ENCODE measurements at places on chromosomes 11 and 22.

DNA sequence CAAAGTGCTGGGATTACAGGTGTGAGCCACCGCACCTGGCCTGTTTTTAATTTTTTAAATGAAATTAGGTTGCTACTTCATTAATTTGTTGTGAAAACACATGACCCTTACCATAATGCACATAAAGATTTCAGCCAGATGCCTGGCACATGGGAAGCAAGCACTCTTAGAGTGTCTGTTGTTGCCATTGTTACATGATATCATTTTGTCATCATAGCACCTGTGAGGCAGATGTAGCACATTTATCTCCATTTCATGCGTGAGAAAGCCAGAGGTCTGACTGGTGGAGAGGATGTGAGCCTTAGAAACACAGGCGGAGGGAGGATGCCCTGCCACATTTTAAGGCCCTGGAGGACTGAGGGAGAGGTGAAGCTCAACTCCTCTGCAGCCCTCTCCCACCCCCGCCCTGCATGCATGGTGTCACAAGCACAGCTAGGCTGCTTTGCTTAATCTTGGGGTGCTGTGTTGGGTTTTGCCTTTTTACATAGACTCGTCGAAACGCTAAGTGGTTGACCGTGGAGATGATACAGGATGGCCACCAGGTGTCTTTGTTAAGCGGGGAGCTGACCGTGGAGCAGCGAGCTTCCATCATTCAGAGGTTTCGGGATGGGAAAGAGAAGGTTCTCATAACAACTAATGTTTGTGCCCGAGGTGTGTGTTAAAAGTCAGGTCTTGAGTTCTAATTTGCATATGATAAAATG lies 14.0 kb downstream of the DDX25 start:
- no peak for DNase-seq

DNA sequence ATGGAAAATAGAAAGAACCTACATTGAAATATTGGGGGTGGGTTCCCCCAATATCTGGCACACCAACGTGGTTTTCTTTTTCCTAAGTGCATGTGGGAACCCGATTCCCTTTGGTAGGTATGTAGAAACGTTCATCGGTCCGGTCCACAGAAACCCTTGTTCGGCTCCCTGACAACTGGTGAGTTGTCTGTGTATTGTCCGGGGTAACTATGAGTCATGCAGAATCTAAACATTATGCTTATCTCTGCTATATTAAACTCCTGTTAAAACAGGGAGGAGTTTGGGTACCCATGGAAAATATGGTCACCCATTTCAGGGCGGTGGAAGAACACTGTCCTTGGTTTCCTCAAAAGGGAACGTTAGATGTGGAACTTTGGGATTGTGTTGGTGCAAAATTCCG lies 25.1 kb upstream of the ALDH3B2 start:
- DNase-seq = no peak

DNA sequence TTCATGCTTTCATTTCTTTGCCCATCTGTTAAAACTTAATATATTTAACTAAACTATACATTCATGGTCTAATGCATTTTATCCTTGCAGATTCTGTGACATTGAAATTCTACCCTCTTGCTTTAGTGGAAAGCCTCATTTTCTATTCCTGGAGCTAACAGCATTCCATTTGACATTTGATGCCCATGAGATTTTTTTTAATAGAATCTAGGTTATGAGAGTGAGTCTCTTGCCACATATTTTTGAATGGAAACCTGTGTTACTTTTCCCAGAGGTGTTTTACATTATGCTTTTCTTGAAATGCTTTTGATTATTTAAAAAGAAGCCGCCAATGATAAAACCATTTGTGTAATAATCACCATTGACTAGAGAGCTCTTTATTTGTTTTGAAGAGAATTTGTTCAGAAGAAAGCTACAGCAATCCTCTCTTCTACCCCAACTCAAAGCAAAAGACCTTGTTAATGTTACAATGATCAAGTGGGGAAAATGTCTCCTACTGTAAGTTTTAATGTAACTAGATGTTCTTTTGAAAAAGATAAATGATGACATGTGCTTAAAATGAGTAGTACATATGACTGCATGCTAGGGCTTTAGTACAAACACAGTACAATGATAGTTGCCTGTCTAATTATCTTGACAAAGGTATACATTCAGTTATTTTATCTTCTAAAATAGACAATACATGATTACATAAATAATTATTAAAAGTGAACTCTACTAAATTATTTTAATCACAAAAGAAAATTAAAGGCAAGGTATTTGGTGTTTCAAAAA lies 67.3 kb downstream of the GAS2 start:
- DNase-seq = no peak

- no peak for DNase-seq
Measured at GRCh38 chr22:44531487-44531886, 33.5 kb upstream of the RTL6 start.

DNA sequence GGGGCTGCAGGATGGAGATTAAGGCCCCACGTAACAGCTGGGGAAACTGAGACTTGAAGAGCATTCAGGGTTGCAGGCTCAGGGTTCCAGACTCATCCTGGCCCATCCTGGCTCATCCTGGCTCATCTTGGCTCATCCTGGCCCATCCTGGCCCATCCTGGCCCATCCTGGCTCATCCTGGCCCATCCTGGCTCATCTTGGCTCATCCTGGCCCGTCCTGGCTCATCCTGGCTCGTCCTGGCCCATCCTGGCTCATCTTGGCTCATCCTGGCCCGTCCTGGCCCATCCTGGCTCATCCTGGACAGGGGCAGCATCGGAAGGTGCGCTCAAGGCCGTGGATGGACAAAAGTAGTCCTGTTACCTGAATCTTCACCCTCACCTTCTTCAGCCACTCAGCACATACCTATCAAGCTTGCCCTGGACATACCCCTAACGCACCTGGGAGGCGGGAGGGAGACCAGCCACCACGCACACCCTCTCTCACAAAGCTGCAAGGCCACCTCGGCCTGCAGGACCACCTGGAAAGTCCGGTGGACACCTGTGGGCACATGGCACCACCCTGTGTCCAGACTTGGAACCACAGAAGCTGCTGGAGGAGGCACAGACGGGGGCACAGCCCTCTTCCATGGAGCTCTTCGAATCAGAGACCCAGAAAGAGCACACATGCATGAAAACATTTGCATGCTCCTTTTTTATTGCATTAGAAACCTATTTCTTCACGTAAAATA lies 20.3 kb upstream of the NLRP6 start:
- DNase-seq = no peak

GRCh38 chr22:37511395-37512104 lies 7.7 kb downstream of the CARD10 start:
- no peak for DNase-seq

DNA sequence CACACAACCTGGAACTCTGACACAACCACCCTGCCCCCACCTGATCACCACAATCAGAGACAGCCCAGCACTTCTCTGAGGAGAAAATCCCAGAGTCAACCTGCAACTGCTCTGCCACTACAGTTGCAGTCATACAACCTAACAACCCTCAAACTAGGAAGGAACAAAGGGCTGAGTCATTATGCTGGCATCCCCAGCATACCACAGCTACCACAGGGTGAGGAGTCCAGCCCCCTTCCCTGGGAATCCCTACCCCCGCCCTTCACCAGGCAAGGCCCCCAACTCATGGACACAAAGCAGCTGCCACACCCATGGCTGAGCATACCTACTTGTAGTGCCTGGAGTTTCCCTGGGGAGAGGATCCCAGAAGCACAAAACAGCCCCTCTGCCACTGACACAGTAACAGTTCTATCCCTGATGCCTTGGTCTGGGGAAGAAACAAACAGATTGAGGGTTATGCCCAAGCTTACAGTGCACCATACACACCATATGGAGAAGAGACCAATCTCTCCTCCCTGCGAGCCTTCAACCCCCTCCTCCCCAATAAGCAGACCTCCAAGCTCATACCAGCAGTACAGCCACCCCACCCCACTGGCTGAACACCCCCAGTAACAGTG lies 68.5 kb upstream of the C11orf58 start:
- DNase-seq = no peak

DNA sequence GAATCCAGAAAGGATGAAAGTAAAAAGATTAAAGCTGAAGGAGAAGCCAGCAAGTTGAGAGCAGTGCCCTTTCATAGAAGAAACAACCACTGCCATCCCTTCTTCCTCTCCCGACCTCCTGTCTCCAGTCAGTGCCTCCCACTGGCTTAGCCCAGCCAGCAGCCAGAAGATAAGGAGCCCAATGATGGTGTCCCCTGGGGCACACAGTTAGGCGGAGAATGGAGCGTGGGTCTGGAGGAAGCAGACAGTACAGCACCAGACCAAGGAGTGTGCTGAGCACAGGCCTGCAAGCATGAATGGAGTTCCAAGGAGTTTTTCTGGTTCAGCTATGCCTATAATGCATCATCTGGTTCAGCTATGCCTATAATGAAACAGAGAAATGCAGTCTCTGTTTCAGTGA lies 54.3 kb upstream of the TNRC6B start:
- no peak for DNase-seq

DNA sequence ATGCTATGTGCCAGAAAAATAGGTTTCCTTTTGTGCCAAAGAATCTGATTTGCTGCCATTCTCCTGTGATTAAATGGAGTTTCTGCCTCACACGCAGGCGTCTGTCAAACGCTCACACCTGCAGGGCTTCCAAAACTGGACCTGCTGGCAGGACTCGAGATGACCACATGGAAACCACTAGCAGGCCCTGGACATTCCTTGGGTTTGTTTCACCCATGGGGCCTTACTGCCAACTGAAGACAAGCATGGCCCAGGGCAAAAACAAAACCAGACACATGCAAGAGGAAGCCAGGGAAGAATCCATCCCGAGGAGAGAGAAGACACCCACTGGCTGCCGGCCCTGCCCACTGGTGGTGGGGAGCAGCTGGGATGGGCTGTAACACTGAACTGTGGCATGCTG lies 55.9 kb upstream of the MN1 start:
- DNase-seq = no peak

DNA sequence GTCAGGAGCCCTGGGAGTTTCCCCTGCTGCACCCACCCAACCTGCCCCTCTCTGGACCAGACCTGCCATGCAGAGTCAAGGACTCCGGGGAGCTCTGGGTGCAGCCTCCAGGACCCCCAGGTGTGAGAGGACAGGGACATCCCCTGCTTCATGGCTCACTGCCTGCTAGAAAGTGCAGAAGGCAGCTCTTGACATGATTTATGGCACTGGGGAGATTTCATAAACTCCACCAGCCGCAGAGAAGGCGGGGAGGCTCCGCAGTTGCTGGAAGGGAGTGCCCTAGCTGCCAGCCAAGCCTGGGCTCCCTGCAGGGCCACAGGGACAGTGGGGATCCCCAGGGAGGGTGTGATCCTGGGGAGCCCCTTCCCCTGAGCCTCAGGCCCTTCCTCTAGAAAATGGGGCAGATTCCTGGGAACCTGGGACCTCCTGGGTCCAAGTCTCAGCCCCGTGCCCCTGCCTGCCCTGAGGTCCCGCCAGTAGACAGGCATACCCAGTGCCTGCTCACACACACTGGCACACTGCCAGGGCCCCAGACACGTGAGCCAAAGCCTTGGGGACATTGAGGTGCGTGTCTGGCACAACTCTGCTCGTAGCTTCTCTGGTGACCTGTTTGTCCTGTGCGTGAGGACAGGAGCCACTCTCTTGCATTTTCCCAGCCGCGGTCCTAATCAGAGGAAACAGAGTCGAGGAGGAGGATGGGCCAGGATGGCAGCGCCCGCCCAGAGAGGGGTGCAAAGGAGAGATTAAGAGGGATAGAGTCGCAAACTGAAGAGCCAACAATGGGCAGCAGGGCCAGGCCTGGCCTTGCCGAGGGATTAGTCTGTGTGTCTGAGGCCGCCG lies 13.8 kb downstream of the CABP7 start:
- DNase-seq = no peak

DNA sequence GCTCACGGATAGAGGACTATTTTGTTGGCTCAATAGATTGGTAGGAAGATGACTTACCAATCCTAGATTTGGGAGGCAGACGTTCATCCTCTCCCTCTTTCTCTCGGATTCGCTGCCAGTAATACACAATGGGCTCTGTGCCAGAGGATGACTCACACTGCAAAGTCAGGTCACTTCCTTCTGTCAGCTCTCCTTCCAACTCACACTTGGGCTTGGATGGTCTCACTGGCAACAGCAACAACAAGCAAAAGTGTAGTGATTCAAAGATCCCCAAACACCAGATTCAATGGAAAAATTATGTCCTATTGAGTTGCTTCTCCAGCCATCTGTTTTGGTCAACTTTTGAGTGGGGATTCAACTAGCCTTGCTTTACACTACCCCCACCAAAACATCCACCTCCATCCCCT lies 21.7 kb upstream of the HSPA8 start:
- DNase-seq = peak; percentile 68

- no peak for DNase-seq
Measured at GRCh38 chr11:70460111-70460510, 61.8 kb downstream of the CTTN start.

DNA sequence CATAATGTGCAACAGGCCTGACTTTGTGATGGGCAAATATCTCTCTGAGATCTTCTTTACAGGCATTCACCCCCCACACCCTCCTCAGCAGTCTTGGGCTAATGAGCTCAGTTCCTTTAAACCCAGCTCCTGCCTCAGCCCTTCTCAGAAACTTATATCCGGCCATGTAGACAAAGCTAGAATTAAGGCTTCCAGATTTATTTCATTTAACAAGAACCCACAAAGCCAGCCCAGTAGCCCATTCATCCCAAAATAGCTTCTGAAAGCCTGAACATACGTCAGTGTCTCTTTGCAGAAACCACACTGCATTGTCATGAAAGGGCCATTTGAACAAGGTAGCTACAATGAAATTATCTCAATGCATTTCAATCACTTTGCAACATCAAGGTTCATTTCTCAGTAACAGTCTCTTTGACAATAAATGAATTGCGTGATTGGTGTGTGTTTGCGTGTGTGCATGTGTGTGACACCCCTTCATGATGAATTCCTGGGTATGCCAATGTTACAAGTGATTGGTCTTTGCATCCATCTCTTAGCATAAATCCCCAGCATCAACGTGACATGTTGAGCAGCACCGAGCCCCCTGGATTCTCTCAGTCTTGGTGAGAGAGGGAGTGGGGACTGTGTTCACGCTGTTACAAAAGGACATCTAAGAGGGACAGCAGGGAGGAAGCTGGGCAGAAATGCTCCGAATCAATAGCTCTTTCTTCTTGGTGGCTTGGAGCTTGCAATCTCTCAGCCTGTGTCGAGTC lies 299.6 kb downstream of the KIRREL3 start:
- DNase-seq = no peak

- DNase-seq = no peak
Measured at GRCh38 chr22:47369020-47369419, 606.6 kb downstream of the TBC1D22A start.

GRCh38 chr11:19768815-19769214 lies 56.2 kb downstream of the NAV2 start:
- no peak for DNase-seq

DNA sequence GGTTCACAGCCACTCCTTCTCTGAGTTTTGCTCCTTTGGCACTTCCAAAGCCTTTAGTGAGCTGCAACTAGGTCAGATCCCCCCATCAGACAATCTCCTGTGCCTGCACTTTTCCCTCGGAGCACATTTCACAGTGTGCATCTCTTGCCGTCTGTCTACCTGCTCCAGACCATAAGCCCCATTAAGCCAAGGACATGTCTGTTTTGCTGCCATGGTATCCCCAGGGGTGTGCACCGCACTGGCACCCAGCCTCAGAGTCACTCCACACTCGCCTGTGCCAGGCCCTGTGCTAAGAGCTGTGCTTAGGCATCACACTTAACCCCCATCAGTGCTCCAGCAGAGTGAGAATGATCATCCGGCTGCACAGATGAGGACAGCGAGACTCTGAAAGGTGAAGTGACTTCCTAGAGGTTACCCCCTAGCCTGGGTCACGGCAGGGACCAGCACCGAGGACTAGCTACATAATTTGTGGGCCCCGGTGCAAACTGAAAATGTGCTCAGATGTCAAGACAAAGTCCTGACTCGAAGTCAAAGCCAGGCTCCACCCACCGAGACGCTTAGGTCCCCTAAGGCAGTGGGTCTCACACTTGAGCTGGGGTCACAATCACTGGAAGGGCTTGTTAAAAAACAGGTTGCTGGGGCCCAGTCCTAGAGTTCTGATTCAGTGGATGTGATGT lies 33.9 kb downstream of the ARRB1 start:
- no peak for DNase-seq

Data from effector CD4-positive, alpha-beta T cell (primary cell).